Stimulated activated CD4-positive, alpha-beta T cell treated with anti-CD3 and anti-CD28 coated beads, Interleukin-15, amount 100 ng/mL, for 48 hours (primary cell): ENCODE measurements at places on chromosomes 7 and 10.

DNA sequence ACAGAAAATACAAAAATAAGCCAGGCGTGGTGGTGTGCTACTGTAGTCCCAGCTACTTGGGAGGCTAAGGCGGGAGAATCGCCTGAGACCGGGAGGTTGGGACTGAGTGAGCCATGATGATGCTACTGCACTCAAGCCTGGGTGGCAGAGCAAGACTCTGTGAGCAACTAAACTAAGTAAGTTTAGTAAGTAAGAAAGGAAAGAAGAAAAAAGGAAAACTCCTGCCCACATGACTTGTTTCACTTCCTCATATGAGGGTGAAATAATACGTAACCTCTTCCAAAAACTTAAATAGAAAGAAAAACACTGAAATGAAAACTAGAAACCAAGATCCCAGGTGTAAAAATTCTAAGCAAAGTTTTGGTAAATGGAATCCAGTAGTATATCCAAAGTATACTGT is 79.6 kb downstream of the LARP4B start:
- no peak for DNase-seq

GRCh38 chr7:27656724-27657123 is 6.0 kb downstream of the HIBADH start:
- no peak for DNase-seq

DNA sequence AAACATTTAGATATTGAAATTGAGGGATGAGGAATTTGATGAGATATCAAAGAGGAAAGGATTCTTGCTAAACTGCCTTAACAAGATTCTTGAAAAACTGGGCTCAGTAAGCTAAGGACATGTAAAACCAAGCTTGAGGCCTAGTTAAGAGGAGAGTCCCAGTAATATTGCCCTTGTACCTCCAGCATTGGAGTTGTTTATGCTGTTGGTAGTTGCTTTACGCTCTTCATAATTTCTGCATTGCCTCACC is 156.1 kb upstream of the TRIM24 start:
- DNase-seq, result no peak

- no peak for DNase-seq
These were observed 220.5 kb downstream of the GLI3 start for GRCh38 chr7:42016517-42016916.

DNA sequence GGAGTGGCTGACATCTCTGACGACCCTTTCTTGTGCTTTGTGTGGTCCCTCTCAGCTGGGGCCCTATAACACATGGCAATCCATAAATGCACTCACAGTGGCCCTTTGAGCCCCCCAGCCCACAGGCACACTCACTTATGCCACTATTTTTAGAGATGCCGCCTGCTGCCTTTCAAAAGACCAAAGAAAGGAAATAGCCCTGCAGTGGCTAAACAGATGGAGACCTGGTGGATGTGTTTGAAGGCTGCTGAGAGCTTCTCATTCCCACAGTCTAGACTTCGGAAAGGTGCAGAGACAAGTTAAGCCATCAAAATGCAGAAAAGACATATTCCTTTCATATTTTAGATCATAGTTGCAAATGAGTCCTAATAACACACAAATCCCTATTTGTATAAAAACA is 42.0 kb upstream of the PDZD8 start:
- no peak for DNase-seq

- DNase-seq, result no peak
These were observed 13.9 kb downstream of the STX1A start for GRCh38 chr7:73705551-73705920.
